ENCODE measurements at places on chromosomes 5 and 9.

DNA sequence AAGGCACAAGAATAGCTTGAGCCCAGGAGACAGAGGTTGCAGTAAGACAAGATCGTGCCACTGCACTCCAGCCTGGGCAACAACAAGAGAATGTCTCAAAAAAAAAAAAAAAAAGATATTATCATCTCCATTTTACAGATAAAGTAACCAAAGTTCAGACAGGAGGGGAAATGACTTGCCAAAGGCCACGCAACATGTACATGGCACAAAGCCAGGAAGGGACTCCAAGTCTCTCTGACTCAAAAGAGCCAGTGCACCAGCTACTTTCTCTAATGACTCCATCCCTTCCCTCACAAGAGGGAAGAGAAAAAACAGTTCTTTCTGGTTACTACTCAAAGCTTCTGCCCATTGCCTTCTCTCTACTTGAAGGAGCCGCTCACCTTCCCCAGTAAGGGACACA is 34.1 kb downstream of the SIL1 start:
- DNase-seq = no peak

- DNase-seq = no peak
These were observed 929.7 kb upstream of the SEMA6A start for GRCh38 chr5:117504305-117504704.

DNA sequence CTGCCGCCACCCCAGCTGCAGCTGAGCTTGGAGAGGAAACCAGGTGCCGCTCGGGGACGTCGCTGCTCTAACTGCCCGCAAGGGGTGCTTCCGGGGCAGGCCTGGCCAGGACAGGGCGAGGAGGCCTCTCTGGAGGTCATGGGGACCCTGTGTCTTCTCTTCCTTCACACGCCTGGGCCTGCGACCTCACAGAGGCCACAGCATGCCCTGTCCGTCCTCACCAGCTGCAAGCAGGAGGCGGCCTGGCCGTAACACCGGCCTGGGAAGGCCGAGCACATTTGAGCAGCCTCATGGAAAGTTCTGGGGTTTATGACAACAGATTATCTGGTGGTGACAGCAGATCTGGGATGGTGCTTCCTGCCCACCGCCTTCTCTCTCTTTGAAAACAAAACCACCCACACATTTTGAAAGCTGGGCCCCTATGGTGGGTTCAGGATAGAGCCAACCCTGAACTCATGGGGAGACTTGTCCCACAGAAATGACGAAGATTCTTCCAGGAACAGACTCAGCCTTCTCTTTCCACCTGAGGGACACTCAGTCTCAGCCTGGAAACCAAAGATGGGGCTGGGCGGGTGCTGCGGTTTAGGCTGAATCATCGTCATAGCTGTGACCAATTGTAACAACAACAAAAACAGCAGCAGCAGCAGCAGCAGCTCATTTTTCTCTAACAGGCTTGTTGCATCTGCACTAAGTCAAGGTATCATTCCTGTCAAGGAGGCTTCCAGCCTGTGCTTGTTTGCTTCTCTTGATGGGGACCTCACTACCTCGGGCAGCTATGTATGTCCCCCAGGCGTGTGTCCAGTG is 99.6 kb upstream of the RAPGEF1 start:
- DNase-seq = no peak

GRCh38 chr5:52427615-52428014 is 360.1 kb upstream of the ITGA1 start:
- no peak for DNase-seq

GRCh38 chr9:100575765-100576386 is 2.0 kb upstream of the CAVIN4 start:
- no peak for DNase-seq

DNA sequence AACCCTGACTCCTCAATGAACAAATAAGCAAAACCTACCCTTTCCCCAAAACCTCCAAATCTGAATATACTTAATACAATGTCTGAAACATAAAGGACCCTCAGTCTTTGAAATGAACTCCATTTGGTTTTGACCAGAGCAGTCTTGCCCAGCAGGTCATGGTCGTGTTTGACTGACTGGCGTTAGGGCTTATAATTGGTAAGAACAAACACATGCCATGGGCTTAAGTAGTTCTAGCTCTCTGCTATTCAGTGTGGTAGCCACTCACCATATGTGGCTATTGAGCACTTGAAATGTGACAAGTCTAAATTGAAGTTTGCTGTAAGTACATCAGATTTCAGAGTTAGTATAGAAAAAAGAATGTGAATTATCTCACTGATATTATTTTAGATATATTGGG is 42.1 kb downstream of the LRRTM2 start:
- no peak for DNase-seq

GRCh38 chr9:86795047-86795442 is 152.3 kb downstream of the GAS1 start:
- DNase-seq = no peak

DNA sequence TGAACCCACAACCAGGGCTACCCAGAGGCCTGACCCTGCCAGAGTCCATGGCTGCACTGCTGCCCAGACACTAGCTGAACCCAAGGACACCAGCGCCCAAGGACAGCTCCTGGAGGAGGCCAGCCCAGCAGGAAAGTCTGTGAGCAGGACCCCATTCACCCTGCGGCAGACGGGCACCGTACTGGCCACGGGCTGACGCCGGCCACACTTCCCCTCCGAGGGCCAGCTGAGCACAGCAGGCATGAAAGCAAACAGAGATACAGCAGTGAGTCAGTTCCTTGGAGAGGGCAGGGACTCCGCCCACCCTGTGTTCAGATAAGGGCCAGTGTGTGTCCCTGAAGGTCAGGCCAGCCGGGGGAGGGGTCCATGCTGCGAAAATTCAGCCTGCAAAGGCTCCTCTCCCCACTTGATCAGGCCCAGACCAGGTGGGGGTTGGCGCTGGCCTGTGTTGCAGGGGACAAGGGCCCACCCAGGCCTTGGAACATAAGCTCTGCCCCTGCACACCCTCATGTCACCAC is 3.2 kb downstream of the RNF208 start:
- DNase-seq = no peak

- DNase-seq = no peak
These were observed 85.8 kb downstream of the SEC61B start for GRCh38 chr9:99307851-99308250.

DNA sequence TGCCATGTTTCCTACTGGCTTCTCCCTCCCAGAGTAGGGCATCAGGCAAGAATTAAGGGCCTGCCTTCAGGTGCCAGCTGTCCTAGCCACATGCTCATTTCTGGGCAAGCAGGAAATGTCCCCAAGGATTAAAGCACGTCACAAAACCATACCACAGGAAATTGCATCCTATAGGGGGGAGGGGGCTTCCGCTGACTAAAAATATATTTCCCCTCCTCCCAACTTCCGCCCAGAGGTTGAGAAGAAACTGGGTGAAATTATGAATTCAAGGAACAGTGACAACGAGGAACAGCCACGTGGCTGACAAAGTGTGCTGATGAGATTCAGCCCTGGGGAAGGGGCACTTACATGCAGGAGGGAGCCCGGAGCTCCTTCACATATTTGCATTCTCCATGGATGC is 4.1 kb downstream of the HBEGF start:
- DNase-seq = peak; percentile 25

GRCh38 chr5:159096924-159097783 is 2.6 kb downstream of the EBF1 start:
- no peak for DNase-seq

GRCh38 chr9:118554987-118555386 is 814.2 kb downstream of the BRINP1 start:
- DNase-seq = no peak

DNA sequence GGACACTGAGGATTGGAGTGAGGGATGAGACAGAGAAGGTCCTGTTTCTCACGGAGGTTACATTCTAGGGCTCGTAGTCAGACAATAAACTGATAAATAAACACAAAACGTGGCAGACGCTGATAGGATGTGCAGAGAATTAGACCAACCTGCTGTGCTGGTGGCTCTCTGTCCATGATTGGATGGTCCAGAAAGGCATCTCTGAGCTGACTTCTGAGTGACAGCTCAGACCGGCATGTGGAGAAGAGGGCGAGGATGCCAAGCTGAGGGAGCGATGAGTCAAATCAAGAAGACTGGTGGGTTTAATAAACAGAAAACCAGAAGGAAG is 132.3 kb upstream of the TAF11L2 start:
- DNase-seq = no peak

Data from GM18507 (cell line).